ENCODE measurements at places on chromosomes 12 and 14.

DNA sequence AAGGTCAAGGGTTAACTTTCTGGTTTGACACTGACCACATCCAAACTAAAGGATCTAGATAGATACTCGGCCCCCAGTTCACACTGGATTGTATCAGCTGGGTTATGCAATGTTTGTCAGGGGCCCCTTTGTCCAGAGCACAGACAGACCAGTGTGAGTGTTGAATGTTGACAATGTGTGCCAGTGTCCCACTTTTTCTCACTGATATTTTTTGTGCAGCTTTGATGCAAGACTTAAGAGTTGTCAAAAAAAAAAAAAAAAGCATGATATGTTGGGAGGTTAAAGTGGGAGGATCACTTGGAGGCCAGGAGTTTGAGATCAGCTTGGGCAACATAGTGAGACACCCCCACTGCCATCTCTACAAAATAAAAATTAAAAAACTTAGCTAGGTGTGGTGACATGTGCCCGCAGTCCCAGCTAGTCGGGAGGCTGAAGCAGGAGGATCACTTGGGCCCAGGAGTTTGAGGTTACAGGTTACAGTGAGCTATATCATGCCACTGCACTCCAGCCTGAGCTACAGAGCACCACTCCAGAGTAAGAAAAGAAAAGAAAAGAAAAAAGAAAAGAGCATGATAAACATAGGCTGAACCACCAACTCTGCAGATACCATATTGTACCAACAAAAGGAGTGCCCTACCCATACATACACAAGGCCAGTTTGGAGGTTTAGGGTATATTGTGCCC is 97.5 kb downstream of the LGR5 start:
- no peak for DNase-seq

DNA sequence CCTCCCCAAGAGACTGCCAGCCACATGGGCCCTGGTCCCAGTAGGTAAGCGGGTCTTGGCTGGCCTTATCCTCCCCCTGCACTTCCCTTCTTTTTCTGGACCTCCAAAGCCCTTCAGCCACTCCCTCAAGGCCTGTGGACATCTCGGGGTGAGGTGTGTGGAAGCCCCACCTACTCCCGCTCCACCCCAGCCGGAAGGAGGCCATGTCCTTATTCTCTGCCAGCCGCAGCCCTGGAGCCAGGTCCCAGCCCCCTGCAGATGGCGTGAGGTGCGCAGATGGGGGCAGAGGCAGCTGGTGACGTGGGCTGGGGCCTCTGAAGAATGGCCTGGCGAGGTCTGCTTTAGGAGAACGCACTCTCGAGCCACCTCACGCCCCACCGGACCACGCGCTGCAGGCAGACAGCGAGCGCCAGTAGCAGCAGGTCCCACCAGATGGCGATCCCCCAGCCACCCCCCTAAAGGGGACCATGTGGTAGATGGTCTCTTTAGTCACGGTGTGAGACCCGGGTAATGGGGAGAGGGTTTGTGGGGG is 167.1 kb downstream of the TSPAN9 start:
- DNase-seq, result no peak

DNA sequence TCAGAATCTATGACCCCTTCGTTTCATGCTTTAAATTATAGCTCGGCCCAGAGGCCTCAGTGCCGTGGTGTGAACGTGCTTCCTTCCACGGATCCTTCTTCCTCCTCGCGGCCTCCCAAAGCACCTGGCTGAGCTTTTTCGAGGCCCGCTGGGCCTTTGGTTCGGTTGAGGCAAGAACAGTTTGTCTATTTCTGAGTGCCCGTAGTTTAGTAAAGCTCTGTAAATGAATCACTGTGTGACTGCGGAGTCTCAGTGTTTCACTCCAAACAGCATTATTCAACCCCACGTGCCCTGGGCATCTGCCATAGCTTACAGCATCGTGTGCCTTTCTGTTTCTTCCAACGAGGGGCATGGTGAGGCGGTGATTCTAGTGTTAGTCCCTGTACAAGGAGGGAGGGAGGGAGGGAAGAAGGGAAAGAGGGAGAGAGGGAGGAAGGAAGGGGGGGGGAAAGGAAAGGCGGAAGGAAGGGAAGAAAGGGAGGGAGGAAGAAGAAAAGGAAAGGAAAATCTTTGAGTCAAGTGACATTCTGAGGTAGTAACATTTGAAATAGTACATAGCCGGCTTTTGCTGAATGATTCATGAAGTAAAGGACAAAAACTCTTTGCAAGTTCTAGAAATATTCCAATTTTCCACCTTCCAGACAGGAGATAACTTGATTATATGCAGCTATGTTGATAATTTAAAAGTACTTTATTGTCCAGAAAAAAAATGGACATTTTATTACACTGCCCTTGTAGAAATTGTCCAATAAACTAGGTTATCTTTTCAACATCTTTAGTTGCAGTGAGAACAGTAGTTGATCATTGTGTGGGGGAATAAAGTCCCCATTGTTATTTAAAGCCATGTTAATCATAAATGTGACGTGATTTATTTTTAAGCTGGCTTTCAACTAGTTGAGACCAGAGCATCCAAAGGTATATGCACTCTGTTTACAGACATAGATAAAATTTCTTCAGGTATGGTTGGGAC is 1.2 kb upstream of the TRIM9 start:
- no peak for DNase-seq

GRCh38 chr12:108600702-108601007 is 2.8 kb upstream of the TMEM119 start:
- DNase-seq, result no peak

DNA sequence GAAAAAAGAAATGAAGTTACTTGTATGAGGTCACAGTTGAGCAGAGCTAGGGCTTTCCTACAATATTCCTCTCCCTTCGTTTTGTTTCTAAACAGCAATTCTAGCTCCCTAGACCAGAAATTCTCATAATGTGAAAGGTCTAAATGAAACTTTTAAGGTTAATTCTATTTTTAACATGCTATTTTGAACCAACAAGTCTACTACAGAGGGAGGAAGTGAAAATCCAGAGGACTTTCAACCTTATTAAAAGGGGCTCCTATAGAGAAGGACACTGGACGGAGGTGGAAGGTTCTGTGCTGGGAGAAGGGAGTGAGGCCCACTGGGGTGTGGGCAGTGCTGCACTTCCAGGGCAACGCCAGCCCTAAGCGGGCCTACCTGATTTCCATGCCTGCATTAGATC is 13.4 kb downstream of the GSG1 start:
- DNase-seq, result no peak

- no peak for DNase-seq
Observed at GRCh38 chr12:68798882-68799234, 9.1 kb upstream of the MDM2 start.

- DNase-seq, result no peak
Observed at GRCh38 chr12:47710278-47710677, 4.4 kb upstream of the RPAP3 start.

- DNase-seq, result no peak
Observed at GRCh38 chr12:132432721-132433577, 57.0 kb upstream of the FBRSL1 start.

- DNase-seq, result no peak
Observed at GRCh38 chr12:95184121-95184520, 33.1 kb downstream of the FGD6 start.

DNA sequence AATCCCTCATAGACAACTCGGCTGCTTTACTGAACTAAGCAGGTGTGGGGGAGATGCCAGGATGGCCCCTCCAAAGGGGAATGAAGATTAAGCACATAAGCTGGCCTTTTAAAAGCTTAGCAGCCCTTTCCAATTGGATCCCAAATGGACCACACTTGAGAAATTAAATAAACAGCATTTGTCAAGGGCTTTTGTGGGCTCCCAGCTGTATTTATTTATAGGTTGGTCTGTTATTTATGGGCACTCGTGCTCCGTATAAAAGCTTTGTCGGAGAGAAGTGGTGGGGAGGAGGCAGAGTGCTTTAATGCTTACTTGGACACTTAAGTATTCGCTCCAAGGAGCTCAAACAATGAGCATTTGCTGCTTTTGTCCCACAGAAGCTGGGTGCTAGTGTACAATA is 580.2 kb downstream of the MED13L start:
- no peak for DNase-seq

- DNase-seq, result no peak
Observed at GRCh38 chr14:101538878-101539277, 22.4 kb upstream of the DIO3 start.

- DNase-seq, result no peak
Observed at GRCh38 chr12:102026728-102027127, 35.1 kb downstream of the WASHC3 start.

DNA sequence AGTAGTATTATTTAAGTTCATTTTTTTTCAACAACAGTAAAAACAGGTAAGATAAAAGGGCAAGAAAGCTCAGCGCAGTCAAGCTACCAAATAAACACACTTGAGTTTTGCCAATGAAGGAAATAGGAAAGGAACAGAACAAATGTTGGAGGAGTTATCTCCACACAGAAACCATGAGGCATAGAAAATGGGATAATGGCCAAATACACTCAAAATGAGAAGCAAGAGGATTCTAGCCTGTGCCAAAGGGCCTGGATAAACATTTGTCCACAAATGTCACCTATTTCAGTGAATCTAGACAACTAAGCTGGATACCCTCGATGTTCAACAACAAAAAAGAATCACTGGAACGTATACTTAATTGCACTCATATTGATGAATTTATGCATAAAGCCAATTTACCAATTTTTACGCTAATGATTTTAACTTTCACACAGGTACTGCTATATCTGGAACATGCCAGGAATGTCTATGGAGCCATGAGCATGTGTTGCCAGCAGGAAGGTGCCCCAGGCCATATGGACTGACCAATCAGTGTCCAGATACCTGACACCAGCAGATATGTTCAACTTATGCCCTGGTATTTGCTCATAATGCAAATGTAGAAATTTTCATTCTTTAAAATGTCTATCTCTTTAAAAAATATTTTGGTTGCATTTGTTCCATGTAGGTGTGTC is 21.1 kb downstream of the ST8SIA1 start:
- DNase-seq, result no peak

DNA sequence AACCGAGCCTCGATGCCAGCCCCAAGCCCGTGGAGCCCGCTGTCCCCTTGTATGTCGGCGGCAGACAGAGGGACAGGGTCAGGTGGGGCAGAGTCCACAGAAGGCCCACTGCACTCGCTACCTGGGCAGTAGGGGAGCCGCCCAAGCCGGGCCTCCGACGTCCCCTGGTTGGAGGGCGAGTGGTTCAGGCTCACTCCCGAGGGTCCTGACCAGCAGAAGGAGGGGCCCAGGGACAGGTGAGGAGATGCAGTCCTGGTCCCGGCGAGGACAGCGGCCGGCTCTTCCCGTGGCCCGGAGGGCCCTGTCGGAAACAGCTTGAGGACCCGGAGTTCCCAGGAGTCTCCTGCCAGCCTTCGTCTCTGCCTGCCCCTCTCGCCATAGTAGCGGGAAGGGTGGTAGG is 216.7 kb upstream of the SFSWAP start:
- no peak for DNase-seq

GRCh38 chr12:47735649-47736048 is 10.4 kb upstream of the ENDOU start:
- no peak for DNase-seq

- peak; percentile 20 for DNase-seq
Observed at GRCh38 chr14:64755781-64756221, 51.6 kb downstream of the PLEKHG3 start.

DNA sequence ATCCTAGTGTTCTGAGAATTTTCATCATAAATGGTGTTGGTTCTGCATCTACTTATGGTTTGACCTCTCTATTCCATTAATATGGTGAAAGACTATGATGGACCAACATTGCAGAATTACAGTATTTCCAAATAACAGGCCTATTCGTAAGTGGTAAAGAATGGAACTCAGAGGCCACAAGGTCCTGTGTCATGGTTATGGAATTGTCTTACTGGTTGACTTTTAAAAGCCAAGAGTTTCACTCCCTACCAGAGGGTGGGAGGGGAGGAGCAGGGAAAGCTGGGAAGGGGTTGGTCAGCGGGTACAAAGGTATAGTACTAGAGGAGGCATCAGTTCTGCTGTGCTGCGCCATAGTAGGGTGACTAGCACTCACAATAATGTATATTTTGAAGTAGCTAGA is 153.4 kb downstream of the TMEM132D start:
- no peak for DNase-seq

DNA sequence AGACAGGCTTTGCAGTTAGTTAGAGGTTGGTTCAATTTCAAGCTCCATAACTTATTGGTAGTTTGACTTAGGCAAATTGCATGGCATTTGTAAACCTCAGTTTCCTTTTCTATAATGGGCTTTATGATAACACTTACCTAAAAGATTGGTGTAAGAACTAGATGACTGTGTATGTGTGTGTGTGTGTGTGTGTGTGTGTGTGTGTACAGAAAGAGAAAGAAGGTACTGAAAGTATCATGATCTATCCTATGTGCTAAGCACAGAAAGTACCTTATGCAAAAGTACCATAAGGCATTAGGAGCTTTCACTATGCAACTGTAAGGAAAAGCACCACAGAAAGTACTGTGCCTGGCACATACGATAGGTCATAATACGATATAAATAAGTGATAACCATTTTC is 304.3 kb upstream of the KITLG start:
- DNase-seq, result no peak

GRCh38 chr12:97464385-97465321 is 2.0 kb downstream of the RMST start:
- no peak for DNase-seq

DNA sequence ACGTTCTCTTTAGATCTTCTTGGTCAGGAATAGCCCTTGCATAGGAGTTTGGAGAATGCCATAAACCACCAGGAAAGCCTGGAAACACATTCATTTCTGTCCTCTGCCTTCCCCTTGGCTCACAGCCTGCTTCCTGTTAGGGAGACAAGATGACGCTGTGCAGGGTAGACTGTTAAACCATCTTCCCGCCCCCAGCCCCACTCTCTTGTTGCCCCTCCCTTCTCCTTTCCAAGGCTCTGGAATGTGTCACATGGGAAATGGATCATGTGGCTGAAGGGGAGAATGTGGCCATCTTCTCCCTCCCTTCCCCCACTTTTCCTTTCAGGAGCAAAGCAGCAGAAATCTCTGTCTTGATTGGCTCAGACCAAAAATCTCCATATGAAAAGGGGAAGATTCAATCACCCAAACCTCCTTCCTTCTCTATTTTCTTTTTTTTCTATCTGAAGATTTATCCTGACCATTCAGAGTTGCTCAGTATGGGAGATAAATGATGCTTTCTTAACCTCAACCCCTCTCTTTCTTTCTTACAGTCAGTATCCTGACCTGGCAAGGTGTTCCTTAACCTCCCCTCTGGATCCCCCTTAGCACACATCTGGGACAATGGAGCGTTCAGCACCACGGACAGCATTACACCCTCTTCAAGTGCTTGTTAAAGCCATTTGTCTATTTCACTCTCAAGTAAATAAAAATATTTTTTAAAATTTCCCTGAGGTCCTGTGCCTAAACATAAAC is 11.4 kb downstream of the GPR19 start:
- no peak for DNase-seq

- DNase-seq, result no peak
Observed at GRCh38 chr12:42962384-42962783, 372.8 kb upstream of the PRICKLE1 start.

DNA sequence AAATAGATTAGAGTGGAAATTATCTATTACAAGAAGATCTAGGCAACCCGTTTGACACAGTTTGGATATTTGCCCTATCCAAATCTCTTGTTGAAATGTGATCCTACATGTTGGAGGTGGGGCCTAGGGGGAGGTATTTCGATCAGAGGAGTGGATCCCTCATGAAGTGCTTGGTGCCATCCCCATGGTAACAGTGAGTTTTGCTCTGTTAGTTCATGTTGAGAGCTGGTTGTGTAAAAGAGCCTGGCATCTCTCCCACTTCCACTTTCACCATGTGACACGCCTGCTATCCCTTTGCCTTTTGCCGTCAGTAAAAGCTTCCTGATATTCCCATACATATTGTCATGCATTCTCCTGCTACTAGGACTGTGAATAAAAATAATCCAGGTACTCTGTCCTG is 66.4 kb upstream of the FLRT2 start:
- DNase-seq, result no peak

GRCh38 chr14:92898566-92899131 is 24.3 kb upstream of the CHGA start:
- no peak for DNase-seq
